ENCODE measurements at places on chromosomes 3 and 15. TPM values are rescaled to one million over a fixed set of nuclear protein-coding genes. Genes with fewer than 3 reads are reported as not detected.

DNA sequence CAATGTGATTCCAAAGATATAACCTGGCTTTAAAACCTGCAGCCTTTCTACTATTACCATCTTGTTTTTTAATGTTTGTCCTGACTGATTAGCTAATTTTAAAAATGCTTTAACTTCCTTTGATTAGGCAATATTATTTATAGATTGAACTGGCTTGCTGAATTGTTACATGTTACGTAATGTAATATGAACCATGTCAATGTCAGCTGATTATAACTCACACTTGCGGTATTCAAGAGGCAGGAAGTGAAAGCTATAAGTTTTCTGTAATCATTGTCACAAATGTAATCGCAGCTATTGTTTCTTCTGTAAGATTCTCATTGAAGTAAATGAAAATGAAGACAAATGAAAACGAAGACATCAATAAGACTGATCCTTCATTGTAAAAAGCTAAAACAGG lies 146.8 kb downstream of the ROBO2 start:
- H3K27ac ChIP-seq: no peak overlapping the region
- no peaks in the 10 kb centered on the region for H3K4me1 ChIP-seq
- H3K36me3 ChIP-seq: no peaks in the 10 kb centered on the region
- H3K4me3 ChIP-seq: no peak overlapping the region

SAMMSON gene
- not detected for total RNA-seq

DNA sequence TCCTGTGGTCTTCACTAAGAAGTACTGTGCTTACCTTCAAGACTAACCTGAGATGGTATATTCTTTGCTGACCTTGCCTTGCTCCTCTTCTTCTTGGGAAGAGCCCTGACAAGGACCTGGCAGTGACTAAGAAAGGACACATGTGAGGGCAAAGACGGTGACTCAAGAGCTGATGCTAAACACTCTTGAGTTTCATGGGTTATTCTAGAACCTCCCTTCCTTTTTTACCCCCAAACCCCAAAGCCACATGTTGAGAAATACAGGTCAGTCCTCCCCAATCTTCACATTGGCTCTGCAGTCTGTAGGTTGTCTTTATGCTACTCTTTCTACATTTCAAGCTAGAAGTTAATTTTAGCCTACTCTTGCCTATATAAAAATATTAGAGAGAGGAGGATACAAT lies 200.6 kb downstream of the SEMA6D start:
- H3K36me3 ChIP-seq: no peaks in the 10 kb centered on the region
- H3K27ac ChIP-seq: no peak overlapping the region
- H3K4me1 ChIP-seq: no peaks in the 10 kb centered on the region
- no peak for DNase-seq
- H3K27me3 ChIP-seq: no peaks in the 10 kb centered on the region

MOBP gene
- total RNA-seq: not detected

DNA sequence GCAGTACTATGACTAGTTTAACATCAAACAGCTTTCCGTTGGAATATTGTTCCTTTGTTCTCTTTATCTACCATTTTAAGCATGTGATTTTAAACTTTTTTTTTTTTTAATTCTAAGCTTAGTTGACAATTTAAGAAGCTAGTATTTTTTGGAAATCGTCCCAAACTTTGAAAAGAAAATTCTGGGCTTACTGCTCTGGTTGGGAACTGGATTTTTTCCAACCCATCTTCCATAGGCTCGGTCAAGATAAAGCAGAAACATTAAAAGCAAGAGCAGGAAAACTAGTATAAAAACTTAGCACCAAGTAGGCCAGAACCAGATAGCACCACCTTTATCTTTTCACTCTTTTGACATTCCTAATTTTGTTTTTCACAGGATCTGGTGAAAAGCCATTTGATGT lies 49.9 kb downstream of the TSC22D2 start:
- peaks cover 9% of the 10 kb centered on the region for H3K4me1 ChIP-seq
- H3K4me3 ChIP-seq: no peak overlapping the region
- no peaks in the 10 kb centered on the region for H3K27me3 ChIP-seq
- H3K36me3 ChIP-seq: peaks cover 31% of the 10 kb centered on the region
- no peak for DNase-seq
- H3K27ac ChIP-seq: no peak overlapping the region

- no peak for DNase-seq
- H3K27me3 ChIP-seq: peaks cover 22% of the 10 kb centered on the region
- H3K4me1 ChIP-seq: no peaks in the 10 kb centered on the region
- no peak overlapping the region for H3K27ac ChIP-seq
Measured at GRCh38 chr15:94682171-94682570, 450.8 kb downstream of the MCTP2 start.

DNA sequence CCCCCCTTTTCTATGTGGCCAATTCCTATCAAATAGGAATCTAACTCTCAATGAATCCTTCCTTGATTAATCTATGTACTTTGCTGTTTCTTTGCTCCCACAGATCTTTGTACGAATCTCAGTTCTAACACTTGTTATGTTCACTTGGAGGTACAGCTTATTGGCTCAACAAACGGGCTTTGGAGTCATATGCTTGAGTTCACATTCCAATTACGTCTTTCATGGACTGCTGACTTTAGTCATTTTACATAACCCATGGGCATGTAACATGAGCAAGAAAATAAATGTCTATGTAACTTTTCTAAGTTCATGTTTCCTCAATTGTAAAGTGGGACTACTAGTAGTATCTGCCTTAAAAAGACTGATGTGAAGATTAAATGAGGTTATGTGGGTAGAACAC lies 123.2 kb upstream of the TBC1D5 start:
- no peak for DNase-seq
- H3K4me1 ChIP-seq: no peaks in the 10 kb centered on the region
- H3K4me3 ChIP-seq: no peak overlapping the region
- H3K27me3 ChIP-seq: no peaks in the 10 kb centered on the region
- H3K36me3 ChIP-seq: no peaks in the 10 kb centered on the region

DNA sequence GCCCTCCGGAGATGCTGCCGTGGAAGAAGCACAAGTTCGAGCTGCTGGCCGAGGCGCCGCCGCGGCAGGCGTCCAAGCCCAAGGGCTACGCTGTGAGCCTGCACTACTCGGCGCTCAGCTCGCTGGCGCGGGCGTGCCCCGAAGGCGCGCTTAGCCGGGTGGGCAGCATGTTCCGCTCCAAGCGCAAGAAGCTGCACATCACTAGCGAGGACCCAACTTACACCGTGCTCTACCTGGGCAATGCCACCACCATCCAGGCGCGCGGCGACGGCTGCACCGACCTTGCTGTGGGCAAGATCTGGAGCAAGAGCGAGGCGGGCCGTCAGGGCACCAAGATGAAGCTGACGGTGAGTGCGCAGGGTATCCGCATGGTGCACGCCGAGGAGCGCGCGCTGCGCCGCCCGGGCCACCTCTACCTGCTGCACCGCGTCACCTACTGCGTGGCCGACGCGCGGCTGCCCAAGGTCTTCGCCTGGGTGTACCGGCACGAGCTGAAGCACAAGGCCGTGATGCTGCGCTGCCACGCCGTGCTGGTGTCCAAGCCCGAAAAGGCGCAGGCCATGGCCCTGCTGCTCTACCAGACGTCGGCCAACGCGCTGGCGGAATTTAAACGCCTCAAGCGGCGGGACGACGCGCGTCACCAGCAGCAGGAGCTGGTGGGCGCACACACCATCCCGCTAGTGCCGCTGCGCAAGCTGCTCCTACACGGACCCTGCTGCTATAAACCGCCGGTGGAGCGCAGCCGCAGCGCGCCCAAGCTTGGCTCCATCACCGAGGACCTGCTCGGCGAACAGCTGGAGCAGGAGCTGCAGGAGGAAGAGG lies 1.3 kb downstream of the FAM43A start:
- no peaks in the 10 kb centered on the region for H3K36me3 ChIP-seq
- H3K4me1 ChIP-seq: peaks cover 26% of the 10 kb centered on the region
- peaks cover 8% of the 10 kb centered on the region for H3K27me3 ChIP-seq

DNA sequence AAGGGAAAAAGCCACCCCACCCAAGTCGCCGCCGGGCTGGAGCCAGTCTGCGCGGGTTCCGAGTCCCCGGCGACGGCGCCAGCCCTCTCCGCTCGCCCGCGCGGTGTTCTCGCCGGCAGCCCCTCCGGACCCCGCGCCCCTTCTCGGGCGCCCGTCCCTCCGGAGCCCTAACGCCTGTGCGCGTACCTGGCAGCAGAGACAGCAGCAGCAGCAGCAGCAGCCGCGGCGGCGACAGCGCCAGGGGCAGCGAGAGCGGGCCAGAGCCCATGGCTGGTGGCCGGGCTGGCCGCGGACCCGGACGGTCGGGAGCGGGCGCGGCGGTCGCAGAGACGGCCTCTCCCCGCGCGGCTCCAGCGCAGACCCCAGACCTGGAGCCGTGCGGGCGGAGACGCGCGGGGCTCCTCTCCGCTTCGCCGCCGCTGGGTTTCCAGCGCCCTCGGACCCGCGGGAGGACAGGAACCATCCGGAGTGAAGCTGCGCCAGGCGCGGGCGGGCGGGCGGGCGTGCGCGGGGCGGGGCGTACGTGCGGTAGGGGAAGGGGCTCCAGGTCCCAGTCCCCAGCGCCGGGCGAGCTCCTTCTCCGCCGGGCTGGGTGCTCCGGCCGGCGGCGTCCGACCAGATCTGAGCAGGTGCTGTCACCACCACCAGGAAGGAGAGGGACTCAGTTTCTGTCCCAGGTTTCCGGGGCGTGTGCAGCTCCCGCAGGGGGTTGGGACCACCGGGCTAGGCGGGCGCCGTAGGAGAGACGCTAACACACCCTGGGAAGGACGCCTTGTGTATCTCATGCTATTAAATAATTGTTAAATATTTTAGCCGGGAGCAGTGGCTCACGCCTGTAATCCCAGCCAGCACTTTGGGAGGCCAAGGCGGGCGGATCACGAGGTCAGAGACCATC lies at the start of gene CHRNA3:
Gene CHRNA3 (minus strand): TSS at position 470 of the 895 bp plus-strand sequence. CDS start 202 bp downstream, at position 268.
- H3K27me3 ChIP-seq: peaks cover 33% of the 10 kb centered on the region
- H3K4me3 ChIP-seq: peak within 1 kb of the TSS; percentile 62
- H3K27ac ChIP-seq: no peak within 1 kb of the TSS

GRCh38 chr3:81416812-81417211 lies 344.6 kb downstream of the GBE1 start:
- DNase-seq: no peak
- H3K27ac ChIP-seq: no peak overlapping the region
- H3K4me1 ChIP-seq: no peaks in the 10 kb centered on the region
- H3K4me3 ChIP-seq: no peak overlapping the region
- no peaks in the 10 kb centered on the region for H3K36me3 ChIP-seq
- H3K27me3 ChIP-seq: no peaks in the 10 kb centered on the region

Data from naive thymus-derived CD8-positive, alpha-beta T cell (primary cell).